HFFc6 (cell line): ENCODE measurements at places on chromosomes 2 and 18.
A peak's percentile ranks its signal among the peaks of the same experiment; 100 is the strongest.

GRCh38 chr2:233039846-233040530, 7.5 kb downstream of the NEU2 start:
- no peak for DNase-seq

- peak; percentile 65 for DNase-seq
These were observed 85.3 kb downstream of the SPP2 start for GRCh38 chr2:234135750-234136221.

GRCh38 chr18:3623769-3624545, 174.0 kb downstream of the TGIF1 start:
- DNase-seq = peak; percentile 97

- peak; percentile 75 for DNase-seq
These were observed 150.6 kb downstream of the AGPS start for GRCh38 chr2:177543007-177543760.

- peak; percentile 71 for DNase-seq
These were observed 107.6 kb upstream of the MAP3K20 start for GRCh38 chr2:172968061-172968469.

DNA sequence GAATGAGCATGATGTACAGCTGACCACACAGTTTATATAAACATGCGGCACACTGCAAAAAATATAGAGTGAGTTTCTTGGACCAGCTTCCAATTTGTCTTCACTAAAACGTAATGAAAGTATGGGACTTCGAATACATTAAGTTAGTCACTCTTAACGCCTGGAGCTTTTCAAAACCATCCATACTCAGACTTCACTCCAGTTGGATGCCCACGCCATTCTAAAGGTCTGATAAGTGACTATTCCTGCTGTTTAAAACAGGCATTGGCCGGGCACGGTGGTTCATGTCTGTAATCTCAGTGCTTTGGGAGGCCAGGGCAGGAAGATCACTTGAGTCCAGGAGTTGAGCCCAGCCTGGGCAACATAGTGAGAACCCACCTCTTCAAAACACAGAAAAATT, 84.6 kb downstream of the MYL12B start:
- peak; percentile 9 for DNase-seq

DNA sequence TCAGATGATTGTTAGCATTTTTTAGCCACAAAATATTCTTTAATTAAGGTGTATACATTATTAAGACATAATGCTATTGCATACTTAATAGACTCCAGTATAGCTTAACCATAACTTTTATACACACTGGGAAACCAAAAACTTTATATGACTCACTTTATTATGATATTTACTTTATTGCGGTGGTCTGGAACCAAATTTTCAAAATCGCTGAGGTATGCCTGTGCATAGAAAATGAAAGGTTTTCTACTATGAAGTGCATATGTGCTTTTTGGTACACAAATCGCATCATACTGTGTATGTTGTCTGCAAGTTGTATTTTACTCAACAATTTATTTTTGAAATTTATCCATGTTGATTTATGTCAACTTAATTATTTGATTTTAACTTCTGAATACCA, 875.1 kb downstream of the SLC4A3 start:
- DNase-seq = no peak

DNA sequence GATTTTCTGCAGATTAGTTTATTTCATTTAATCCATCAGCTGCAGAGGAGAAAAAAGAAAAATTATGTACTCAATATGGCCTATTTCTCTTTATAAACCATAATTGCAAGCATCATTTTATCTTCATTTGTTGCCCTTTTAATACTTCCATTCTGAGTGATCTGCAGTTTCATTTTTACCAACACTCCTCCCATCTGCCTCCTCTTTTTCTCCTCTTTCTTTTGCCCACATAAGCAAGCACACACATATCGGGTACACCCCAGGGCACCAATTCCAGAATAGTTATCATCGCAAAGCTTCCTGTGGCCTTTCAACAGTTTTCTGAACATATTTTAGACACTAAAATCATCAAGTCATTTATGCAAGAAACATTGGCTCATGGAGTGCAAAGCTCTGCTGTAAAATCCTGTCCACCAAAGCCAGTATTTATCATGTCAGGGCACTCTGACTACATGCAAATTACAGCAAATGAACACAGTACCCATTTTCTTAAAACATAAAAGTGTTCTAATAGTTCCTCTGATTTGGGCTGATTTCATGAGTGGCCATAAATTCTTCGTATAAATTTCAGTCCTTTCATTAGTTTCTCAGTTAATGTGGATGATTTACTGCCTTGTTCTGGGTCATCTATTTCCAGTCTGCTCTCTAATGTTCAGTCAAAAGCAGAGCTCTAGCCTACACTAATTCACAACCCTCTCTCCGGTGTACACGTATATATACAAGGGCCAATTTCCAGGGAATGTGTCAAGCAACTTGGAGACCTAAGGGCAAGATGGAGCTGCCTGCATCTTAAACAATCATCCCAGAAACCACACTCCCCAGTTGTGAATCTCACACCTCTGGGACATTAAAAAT, 281.3 kb downstream of the STK39 start:
- DNase-seq = no peak

DNA sequence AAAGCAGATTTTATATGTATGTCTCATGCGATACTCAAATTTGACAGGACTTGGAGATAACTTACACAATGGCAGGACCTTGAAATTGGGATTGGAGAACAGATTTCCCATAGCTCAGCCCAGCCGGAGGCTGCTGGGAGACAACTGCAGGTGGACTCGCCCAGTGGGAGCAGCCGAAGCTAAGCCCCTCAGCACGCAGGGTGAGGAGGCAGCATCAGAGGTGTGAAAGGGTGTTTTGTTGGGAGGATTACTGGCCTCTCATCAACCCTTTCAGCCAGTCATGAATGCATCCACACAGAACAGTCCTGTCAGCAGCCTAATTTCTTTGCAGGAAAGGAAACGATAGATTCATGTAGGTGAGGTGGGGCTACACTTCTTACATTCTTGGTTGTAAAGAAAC, 110.4 kb upstream of the DYNAP start:
- no peak for DNase-seq

GRCh38 chr2:233686928-233687327, 5.2 kb downstream of the UGT1A7 start:
- DNase-seq = no peak

DNA sequence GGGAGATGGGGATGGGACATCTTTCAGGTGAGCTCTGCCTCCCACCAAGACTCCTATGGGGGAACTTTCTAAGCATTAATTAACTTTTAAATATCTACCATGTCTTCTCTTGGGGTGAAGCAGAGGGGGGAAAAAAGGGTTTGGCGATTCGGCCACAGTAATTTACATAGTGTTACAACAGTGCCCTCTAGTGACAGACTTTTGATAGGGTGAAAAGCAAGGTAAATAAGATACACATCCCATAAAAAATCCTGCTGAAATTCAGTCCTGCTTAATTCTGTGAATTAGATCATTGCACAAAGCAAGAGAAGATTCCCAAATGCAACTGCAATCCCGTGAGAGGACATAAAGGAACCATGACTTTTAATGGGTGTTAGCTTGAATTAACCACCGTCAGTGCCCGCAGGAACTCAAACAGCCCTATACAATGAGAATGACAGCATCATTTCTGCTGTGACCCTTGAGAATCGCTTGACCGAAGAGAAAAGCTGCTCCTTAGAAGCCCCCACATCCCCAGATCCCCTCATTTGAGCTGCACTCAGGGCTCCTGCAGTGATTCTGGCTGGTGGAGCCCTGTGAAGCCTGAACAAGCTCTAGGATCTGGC, 32.8 kb downstream of the FAM124B start:
- peak; percentile 38 for DNase-seq

GRCh38 chr2:113240915-113241911, 37.5 kb downstream of the PAX8 start:
- DNase-seq = peak; percentile 99

DNA sequence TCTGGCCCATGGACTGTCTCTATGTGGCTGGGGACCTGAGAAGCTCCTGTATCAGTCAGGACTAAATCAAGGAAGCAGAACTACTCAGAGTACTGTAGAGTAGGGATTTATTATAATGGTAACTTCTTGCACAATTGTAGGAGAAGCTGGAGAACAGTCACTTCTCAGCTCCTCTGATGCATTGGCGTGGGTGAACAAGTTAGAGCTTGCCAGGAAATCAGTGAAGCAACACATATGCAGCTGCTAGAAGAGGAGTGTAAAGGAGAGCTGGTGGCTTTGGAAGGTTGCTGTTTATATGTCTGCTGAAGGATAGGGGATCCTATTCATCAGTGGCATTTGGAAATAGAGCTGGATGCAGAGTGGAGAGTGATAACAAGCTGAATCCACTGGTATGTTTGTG, 215.5 kb upstream of the CWC22 start:
- DNase-seq = peak; percentile 24

DNA sequence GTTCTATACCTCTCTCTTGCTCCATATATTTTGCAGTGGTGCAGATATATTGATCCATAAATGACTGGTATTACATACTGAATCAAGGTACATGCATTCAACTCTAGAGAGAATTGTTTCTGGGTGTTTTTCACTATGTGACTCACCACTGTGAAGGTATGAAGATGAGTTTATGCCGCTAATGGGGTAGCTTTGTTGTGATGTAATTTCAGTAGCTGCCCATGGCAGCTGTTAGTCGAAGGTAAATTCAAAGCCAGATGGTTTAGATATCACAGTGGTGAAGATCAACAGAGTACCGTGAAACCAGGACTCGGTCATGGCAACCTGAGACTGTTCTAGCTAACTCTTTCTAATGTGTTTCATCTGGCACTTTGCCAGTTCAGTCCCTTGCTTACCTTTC, 50.4 kb downstream of the PKP4 start:
- DNase-seq = no peak

GRCh38 chr18:33116376-33116775, 324.1 kb downstream of the CCDC178 start:
- no peak for DNase-seq

DNA sequence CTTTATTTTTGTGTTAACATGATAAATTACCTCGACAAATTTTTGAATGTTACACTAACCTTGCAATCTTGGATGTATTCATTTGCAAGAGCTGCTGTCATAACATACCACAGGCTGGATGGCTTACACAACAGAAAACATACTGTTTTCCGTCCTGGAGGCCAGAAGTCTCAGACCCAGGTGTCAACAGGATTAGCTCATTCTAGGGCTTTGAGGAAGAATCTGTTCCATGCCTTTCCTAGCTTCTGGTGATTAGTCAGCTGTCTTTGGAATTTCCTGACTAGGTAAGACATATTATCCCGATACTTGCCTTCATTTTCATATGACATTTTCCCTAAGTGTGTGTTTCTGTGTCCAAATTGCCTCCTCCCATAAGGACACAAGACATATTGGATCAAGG, 188.6 kb upstream of the CDH19 start:
- DNase-seq = no peak

DNA sequence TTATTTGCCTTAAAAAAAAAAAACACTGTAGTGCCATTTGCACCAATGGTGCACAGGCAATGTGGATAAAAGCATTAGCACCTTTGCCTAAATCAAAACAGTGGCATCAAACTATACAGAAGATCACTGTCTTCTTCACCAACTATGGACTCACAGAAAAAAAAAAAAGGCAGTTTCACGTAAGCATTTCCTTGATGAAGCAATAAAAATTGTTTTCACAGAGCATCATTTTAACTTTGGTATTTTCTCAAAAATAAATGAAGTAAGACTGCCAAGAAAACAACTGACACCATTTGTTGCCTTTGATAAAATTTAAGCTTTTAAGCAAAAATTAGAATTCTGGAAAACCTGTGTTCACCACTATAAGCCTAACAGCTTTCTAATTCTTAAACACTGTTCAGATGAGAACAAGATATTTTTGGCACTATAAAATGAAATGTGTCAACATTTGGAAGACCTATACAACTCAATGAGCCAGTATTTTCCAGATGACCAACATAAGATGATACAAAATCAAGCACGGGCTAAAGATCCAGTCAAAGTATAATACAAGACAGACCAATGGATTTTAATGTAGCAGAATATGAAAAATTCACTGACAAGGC, 21.1 kb downstream of the METTL8 start:
- DNase-seq = no peak

GRCh38 chr2:135633582-135633981, 102.3 kb downstream of the R3HDM1 start:
- DNase-seq = no peak

DNA sequence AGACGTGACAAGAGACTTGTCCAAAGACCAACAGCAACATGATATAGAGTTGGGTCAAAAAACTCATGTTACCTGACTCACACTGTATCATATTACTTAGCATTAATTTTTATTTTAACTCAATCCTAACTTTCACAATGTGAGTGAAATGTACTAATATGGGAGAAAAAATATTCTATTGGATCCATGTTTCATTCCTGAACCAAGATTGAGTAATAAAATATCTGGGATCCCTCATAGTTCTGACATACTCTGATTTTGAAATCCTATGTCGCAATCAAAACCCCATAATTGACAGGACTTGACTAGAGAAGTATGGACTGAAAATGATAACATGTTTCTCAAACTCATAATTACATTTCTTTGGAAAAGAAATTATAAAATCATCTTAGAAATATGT, 190.4 kb downstream of the RIT2 start:
- DNase-seq = no peak

GRCh38 chr2:142819411-142819810, 58.1 kb upstream of the KYNU start:
- DNase-seq = no peak

- DNase-seq = no peak
These were observed 14.4 kb downstream of the MAP4K3 start for GRCh38 chr2:39422700-39423099.

DNA sequence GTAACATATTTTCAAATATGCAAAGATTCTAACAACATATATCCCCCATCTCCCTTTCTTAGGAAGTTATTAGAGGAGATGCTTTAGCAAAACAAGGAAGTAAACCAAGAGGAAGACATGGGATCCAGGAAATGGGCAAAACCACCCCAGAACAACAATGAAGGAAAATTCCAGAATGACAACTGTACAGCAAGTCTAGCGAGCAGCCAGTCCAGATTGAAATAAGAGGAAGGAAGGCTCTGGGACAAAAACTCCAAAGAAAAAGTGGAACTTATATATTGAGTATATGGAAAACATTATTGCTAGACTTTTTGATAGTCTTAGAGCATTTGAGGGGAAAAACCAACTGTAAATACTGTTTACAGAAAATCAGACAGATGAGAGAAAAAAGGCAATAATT, 2.9 kb upstream of the ARPC2 start:
- DNase-seq = no peak

GRCh38 chr2:38535744-38536506, 66.8 kb downstream of the HNRNPLL start:
- peak; percentile 45 for DNase-seq

GRCh38 chr2:64655018-64655664, 1.4 kb upstream of the SERTAD2 start:
- peak; percentile 51 for DNase-seq
